ENCODE measurements at places on chromosomes 3 and 15.
A peak's percentile ranks its signal among the peaks of the same experiment; 100 is the strongest.

- no peak for DNase-seq
Observed at GRCh38 chr3:185582236-185582635, 3.9 kb upstream of the SENP2 start.

DNA sequence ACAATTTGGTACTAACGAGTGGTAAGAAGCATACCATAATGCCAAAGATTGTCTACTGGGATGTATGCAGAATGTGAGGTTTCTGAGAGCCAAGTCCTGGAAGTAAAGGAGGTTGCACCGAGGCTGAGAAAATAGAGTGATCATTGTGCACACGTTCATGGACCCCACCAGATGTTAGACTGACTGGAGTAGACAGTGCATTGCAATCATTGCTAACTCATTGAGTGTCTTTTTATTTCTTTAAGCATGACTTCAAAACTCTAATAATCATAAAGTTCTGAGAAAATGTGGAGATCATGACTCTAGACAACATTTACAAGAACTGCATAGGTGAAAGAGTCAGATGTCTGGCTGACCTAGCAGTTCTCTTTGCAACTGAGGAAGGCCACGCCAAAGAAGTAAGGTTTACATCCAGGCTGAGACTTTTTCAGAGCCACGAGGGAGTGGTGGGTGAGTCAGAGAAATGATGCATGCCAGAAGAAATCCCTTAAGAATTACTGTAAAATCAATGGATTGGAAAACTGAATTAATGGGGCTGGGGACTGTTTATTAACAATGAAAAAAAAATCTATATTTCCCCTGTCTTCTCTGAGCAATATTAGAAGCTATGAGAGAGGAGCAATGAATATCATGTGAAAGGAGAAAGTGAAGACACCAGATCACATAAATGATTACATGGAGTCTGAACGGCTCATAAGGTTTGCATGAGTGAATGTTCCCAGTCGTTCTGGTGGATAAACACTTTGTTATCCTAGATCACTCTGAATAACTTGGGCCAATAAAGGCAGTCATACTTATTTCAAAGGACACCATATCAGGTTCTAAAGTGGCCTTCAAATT, 76.0 kb upstream of the SLC25A26 start:
- DNase-seq, result no peak

- no peak for DNase-seq
Observed at GRCh38 chr3:11601446-11602238, 42.1 kb downstream of the VGLL4 start.

GRCh38 chr3:120604382-120604781, 8.2 kb downstream of the NDUFB4 start:
- peak; percentile 54 for DNase-seq
